ENCODE measurements at places on chromosomes 13 and 19.

GRCh38 chr13:47463726-47464125 is 537.3 kb downstream of the SUCLA2 start:
- no peak for DNase-seq

DNA sequence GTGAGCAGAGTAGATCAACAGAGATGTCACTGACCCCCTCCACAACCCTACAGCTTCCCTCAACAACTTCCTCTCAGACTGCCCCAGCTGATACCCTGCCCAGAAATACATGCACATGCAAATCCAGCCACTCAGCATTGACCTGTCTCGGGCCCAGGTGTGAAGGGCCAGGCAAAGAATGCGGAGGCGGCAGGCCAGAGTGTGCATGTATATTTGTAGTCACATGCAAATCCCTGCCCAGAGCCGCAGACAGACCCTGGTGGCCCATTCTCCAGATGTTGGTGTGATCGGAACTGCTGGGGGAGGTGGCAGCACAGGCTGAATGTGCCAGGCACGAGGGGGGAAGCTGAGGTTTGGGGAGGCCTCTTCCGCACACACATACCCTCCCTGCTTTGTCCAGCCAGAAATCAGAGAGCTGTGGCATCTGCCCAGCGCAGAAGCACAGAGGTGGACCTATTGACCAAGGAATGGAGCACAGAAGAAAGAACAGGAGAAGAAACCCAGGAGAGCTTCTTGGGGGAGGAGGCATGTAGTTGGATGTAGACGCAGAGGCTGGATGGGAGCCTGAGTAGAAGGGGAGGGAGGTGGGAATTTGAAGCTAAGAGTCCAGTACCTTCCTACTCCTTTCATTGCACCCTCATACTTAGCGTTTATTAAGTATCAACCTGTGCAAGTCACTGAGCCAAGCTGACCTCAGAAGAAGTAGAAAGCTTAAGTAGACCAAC is 14.4 kb downstream of the MEF2B start:
- no peak for DNase-seq

DNA sequence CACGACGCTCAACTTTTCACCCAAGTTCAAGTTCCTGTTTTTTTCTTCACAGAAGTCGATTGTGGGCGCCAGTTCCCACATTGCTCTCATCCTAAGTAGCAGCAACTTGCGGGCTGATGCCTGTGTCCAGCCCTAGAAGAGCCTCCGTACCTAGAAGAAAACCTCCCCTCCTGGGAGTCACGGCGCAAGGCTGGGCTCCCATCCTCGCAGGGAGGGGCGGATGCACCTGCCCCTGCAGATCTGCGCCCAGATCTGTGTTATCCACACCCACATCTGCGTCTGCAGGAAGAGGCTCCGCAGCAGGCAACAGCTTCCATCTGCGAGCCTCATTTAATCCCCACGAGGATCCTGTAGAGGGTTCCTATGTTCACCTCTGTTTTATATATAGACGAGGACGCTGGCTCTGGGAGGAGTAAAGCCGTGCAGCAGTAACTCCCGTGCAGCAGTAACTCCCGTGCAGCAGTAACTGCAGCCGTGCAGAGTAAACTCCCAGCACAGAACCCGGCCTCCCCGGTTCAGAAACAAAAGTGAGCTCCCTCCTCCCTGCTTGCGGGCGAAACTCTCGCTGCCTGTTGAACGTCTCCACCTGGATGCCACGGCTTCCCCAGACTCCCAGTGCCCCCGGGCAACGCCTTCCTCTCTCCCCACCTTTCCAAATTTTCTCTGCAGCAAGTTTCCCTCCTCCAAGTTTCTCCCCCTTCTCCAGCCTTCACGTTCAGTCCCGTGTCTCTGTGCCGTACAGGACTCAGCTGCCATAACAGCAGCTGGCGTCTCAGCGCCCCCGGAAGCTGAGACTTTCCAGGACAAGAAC is 23.5 kb upstream of the LAIR1 start:
- peak; percentile 42 for DNase-seq

- DNase-seq = no peak
Measured at GRCh38 chr13:31327182-31327860, 127.5 kb downstream of the B3GLCT start.

DNA sequence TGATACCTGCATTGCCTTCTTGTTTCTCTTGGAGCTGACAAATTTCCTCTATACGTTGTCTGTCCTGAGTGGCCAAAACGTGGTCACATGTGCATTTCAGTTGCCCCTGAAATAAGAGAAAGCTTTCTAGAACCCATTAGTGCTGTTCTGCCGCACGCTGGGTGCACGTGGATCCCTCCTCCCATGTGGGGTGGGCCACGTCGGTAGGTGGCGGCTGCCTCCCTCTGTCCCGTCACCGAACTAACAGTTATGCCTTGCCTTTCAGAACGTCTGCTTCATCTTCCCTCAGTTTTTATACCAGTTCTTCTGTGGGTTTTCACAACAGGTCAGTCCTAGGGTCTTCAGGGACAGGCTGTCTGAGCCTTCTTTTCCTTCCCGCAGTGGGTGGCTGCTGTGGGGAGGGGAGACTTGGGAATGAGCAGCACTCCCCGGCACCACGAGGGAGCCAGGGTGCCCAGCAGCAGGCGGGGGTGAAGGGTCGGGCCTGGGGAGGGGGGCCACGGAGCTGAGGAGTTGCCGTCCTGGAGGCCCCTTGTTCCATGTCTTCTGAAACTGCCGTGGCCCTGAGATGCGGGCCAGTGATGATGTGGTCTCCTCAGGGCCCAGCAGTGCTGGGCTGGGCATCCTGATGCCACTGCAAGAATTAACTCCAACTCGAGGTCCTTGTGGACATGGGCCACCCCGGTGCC is 109.7 kb upstream of the MCF2L start:
- no peak for DNase-seq

- DNase-seq = no peak
Measured at GRCh38 chr19:39970425-39970674, 615 bp upstream of the PSMC4 start.

- no peak for DNase-seq
Measured at GRCh38 chr13:93721483-93721882, 494.9 kb downstream of the GPC6 start.

DNA sequence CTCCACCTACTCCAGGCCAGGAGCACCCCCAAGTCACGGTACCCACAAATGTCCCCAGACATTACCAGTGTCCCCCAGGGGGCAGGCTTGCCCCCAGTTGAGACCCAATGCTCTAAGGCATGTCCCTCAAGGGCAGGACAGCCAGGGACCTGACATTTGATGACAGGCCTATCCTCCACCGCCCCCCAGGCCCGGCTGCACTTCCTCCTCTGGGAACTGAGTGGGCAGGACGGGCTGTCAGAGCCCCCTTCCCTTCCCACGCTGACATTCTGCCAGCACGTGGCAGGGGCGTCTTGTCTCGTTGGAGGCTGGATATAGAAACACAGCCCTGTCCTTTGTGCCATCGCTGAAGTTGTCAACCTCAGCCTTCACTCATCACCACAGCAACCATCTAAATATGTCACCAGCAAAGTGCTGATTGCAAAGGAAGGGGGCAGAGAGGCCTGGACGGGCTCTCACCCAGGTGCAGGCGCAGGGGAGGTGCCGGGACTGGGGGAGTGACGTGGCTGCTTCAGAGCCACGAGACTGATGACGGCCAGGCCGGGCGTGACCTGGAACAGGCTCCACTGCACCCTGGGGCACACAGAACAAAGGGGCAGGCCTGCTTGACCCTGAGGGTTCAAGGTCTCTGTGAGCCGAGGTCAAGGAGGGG is 38.4 kb downstream of the GNG7 start:
- no peak for DNase-seq

- DNase-seq = no peak
Measured at GRCh38 chr19:29170554-29170953, 42.4 kb downstream of the UQCRFS1 start.

DNA sequence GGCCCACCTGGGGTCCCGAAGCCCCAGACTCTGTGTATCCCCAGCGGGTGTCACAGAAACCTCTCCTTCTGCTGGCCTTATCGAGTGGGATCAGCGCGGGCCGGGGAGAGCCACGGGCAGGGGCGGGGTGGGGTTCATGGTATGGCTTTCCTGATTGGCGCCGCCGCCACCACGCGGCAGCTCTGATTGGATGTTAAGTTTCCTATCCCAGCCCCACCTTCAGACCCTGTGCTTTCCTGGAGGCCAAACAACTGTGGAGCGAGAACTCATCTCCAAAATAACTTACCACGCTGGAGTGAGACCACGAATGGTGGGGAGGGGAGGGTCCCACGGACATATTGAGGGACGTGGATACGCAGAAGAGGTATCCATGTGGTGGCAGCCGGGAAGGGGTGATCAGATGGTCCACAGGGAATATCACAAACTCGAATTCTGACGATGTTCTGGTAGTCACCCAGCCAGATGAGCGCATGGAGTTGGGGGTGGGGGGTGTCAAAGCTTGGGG is 1.0 kb upstream of the ICAM5 start:
- DNase-seq = no peak

DNA sequence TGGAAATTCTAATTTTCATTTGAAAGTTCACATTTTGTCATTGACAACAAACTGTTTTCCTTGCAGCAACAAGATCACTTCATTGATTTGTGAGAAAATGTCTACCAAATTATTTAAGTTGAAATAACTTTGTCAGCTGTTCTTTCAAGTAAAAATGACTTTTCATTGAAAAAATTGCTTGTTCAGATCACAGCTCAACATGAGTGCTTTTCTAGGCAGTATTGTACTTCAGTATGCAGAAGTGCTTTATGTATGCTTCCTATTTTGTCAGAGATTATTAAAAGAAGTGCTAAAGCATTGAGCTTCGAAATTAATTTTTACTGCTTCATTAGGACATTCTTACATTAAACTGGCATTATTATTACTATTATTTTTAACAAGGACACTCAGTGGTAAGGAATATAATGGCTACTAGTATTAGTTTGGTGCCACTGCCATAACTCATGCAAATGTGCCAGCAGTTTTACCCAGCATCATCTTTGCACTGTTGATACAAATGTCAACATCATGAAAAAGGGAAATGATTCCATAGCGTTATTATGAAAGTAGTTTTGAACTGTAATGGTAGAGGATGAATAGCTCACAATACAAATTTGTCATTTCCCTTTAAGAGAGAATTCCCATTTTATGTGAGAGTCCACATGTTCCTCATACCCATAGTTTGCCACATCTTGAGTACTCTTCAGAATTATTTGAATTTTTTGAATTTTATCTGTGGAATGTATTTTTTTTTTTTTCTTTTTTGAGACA is 2.6 kb downstream of the BRCA2 start:
- DNase-seq = no peak

DNA sequence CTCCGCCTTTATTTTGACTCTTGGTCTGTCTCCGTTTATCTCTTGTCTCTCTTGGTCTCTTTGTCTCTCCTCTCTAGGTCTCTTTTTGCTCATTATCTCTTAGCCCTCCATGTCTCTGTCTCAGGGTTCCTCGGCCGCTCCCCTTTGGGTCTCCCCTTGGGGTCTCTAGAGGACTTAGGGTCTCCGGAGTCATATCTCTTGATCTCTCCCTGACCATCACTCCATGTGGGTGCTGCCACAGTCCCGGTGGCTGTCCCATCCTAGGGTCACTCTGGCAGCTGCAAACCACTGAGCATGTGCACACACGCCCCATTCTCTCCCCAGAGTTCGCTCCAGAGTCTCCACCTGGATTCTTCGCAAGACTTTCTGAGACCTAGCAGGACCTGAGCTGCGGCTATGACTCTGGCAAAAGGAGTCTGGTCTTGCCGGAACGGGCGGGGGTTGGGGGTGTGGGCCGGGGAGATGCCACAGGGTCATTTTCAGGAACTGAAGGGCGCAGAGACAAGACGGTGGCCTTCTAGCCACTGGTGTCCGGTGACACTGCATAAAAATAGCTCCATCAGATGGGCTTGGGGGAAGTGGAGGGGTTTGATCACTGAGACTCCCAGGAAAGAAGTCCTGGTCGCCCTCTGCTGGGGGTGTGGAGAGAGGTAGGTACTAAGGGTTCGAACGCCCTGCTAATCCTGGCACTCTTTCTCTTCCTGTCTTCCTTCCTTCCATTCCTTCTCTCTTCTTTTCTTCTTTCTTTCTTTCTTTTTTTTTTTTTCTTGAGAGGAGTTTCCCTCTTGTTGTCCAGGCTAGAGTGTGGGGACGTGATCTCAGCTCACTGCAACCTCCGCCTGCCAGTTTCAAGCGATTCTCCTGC is 1.2 kb upstream of the KCNA7 start:
- DNase-seq = no peak

- DNase-seq = no peak
Measured at GRCh38 chr13:41546372-41547190, 89.2 kb downstream of the RGCC start.

DNA sequence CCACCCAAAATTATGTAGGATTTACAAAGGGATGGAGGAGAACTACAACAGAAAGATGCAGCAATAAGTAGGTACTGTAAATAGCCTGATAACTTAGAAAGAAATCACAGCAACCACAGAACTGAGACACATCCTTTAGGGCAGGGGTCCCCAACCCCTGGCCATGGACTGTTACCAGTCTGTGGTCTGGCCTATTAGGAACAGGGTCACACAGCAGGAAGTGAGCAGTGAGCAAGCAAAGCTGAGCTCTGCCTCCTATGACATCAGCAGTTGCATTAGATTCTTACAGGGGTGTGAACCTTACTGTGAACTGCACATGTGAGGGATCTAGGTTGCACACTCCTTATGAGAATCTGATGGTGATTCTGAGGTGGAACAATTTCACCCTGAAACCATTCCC is 997.6 kb downstream of the DIAPH3 start:
- DNase-seq = no peak

- no peak for DNase-seq
Measured at GRCh38 chr13:25731536-25731935, 320.3 kb downstream of the SHISA2 start.

DNA sequence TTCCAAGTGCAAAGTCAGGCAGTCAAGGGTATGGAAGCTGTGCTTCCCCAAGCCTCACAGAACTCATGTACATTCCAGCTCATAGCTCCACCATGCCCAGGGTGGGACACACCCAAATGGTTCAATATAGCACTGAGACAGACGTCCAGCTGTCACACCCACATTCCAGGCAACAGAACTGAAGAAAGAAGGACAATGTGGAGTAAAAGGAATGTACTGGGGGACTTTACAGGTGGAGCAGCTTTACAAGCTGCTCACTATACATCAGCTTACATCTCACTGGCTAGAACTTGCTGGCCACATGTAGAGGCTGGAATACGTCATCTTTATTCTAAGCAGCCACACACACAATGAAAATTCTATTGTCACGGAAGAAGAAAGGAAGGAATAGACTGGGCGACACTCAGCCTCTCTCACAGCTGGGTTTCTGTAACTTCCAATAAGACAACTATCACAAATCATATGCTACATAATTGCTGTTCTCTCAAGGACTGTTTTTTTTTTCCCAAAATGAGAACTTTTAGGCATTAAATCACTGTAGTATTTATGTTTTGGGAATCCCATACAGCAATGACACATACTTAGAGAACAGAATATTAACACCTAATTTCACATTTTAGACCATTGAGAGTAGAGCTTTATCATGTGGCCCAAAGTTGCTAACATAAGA is 86.1 kb downstream of the KLF12 start:
- DNase-seq = no peak

- DNase-seq = no peak
Measured at GRCh38 chr13:37385248-37385647, 213.3 kb downstream of the POSTN start.

GRCh38 chr13:102395939-102396338 is 5.9 kb downstream of the FGF14 start:
- DNase-seq = no peak

All from activated gamma-delta T cell treated with Interleukin-2 at 50 U/mL for 16 hours (primary cell).